ENCODE measurements at places on chromosomes 7 and 10.
A peak's percentile ranks its signal among the peaks of the same experiment; 100 is the strongest.

- peaks cover 88% of the 10 kb centered on the region for H3K4me1 ChIP-seq
- no peak for DNase-seq
- H3K27ac ChIP-seq: peak overlapping the region; percentile 97
- no peaks in the 10 kb centered on the region for H3K27me3 ChIP-seq
- peak overlapping the region; percentile 76 for H3K4me3 ChIP-seq
- H3K36me3 ChIP-seq: peaks cover 2% of the 10 kb centered on the region
These were observed 29.7 kb downstream of the PIP4K2A start for GRCh38 chr10:22684699-22685098.

DNA sequence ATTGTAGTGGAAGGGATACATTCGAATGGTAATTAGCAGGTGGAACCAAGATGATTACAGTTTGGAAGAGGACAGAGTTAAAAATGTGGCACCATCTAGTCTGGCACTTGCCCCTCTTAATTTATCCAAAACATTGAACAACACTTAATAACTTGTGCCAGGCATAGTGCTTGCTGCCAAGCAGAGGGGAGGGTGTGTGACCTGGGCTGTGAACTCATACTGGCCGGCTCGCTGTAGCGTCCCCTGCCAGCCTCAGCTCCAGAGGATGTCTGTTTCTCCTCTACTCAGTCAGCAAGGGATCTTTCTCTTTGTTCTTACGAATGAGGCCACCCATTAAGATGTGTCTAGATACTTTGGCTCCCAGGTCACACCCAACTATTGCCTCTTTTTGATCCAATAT lies 179.4 kb upstream of the INHBA start:
- peak overlapping the region; percentile 79 for H3K4me3 ChIP-seq
- no peak for DNase-seq
- H3K27me3 ChIP-seq: no peaks in the 10 kb centered on the region

DNA sequence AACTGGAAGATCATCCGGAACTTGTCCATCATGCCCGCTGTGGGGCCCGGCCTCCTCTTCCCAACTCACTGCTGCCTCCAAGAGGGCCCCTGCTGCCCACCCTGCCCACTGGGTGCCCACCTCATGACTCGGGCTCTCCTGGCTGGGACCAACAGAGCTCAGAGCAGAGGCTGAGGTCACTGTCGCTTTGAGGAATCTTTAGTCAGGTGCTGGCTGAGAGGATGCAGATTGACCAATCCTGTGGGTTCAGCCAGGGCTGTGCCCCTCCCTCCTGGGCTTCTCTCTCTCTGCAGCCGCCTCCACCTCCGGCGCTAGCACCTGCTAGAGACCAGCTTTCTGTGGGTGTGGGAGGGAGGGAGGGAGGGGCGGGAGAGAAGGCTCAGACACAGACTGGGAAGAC lies at the start of gene CALHM1:
CALHM1 (minus strand) TSS at position 181 of the 400 bp plus-strand sequence; CDS start at position 32, 149 bp downstream.
- DNase-seq: no peak
- H3K27ac ChIP-seq: no peak within 1 kb of the TSS
- H3K27me3 ChIP-seq: no peaks in the 10 kb centered on the region
- peaks cover 8% of the 10 kb centered on the region for H3K4me1 ChIP-seq
- H3K4me3 ChIP-seq: no peak within 1 kb of the TSS
- H3K36me3 ChIP-seq: no peaks in the 10 kb centered on the region

- no peaks in the 10 kb centered on the region for H3K4me1 ChIP-seq
- H3K27ac ChIP-seq: no peak overlapping the region
- no peak for DNase-seq
- H3K4me3 ChIP-seq: no peak overlapping the region
- H3K36me3 ChIP-seq: no peaks in the 10 kb centered on the region
These were observed 132.9 kb upstream of the FAM3C start for GRCh38 chr7:121529003-121529402.

DNA sequence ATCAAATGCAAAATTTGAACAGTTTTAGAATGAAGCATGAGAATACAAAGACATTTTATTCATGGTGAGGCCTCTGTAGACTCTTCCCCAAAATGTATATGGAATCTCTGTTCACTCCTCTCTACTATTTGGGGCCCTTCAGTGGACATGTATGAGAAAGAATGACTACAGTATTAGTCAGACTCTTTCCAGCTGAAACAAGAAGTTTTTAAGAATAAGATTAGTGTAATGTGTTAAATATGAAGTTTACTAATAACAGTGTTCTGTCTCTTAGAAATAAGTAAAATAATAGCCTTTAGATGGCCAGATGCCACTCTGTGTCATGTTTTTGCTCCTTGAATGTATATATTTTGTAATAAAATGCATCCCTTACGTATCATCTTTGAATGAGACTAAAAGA lies 585.6 kb downstream of the SUGCT start:
- H3K4me1 ChIP-seq: no peaks in the 10 kb centered on the region
- no peak overlapping the region for H3K4me3 ChIP-seq
- H3K36me3 ChIP-seq: no peaks in the 10 kb centered on the region
- H3K27me3 ChIP-seq: peaks cover 6% of the 10 kb centered on the region

GRCh38 chr7:72408966-72409637 lies 3.0 kb downstream of the CALN1 start:
- H3K36me3 ChIP-seq: no peaks in the 10 kb centered on the region
- H3K4me3 ChIP-seq: no peak overlapping the region
- H3K27me3 ChIP-seq: no peaks in the 10 kb centered on the region
- no peak overlapping the region for H3K27ac ChIP-seq

DNA sequence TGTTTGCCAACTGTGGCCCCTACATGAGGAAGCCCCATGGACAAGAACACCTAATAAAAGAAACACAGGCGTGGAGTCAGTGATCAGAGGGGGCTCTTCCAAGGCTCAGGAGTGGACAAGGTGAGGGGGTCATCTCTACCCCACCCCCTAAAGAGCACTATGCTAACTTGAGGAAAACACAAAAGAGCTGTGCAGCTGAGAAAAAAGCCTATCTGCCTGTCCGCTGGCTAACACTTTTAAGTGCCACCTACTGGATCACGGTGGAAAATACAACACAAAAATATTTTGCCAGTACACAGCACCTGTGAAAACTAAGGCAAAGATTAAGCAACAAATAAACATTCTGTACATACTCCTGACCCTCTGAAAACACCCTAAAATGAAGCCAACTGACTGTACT lies 53.1 kb upstream of the COBL start:
- no peaks in the 10 kb centered on the region for H3K36me3 ChIP-seq
- no peak for DNase-seq
- no peak overlapping the region for H3K4me3 ChIP-seq
- no peaks in the 10 kb centered on the region for H3K4me1 ChIP-seq
- no peak overlapping the region for H3K27ac ChIP-seq

DNA sequence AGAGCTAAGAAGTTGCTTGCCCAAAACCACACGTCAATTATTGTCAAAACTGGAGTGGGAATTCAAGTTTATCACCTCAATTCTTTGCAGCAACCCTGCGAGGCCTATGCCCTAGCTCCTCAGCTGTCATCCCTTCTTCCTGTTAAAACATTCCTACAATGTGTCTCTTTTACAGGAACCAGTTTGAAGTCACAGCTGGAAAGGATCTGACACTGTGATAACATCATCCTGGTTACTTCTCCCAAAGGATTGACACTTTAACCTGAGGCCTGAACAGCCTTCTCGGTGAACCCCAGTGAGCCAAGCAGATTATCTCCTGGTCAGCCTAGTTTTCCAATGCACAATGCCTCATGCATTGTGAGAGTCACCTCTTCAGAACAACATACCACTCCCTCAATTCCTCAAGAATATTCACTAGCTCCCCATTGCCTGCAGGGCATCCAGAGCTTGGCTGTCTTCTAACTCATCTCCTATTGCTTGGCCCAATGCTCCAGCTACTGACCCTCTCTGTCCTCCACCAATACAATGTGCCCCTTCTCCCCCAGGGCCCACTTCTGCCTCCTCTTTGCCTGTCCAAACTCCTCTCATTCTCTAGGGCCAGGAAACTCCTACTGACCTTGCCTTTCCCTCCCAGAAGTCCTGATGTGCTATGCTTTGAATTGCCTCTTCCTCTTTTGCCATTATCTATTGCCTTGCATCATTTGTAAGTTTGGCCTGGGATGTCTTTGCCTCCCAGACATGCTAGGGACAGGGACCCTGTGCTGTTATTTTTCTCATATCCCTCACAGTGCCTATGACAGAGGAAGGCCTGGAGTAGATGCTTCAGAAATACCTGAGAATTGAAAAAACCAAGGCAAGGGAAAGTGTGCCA lies 10.4 kb upstream of the DLG5 start:
- H3K27me3 ChIP-seq: no peaks in the 10 kb centered on the region
- DNase-seq: no peak
- H3K36me3 ChIP-seq: no peaks in the 10 kb centered on the region
- no peak overlapping the region for H3K4me3 ChIP-seq
- no peak overlapping the region for H3K27ac ChIP-seq

DNA sequence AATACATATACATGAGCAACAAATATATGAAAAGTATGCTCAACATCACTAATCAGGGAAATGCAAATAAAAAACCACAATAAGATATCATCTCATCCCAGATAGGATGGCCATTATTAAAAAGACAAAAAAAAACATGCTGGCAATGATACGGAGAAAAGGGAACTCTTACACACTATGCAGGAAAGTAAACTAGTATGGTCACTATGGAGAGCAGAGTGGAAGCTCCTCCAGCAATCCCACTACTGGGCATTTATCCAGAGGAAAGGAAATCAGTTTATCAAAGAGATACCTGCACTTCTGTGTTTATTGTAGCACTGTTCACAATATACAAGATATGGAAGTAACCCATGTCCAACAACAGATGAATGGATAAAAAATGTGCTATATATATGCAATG lies 217.5 kb downstream of the SDK1 start:
- H3K4me1 ChIP-seq: no peaks in the 10 kb centered on the region
- no peaks in the 10 kb centered on the region for H3K27me3 ChIP-seq
- H3K4me3 ChIP-seq: no peak overlapping the region
- H3K36me3 ChIP-seq: no peaks in the 10 kb centered on the region

DNA sequence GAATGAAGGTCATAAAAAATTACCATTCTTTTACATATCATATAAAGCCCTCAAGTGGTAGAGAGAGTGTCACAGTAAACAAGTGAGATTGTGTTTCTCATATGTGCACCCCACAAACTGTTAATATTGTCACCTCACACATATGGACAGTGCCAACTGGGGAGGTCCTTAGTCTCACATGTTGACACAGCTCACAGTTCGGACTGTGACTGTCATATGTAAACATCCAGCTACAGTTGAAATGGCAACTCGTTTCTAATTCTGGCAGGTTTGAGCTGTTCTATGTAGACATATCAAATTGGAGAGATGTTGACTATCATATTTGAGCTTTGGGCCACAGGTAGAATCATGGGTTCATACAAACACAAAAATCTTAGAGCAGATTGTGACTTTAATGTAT lies 39.4 kb upstream of the ZNF107 start:
- no peaks in the 10 kb centered on the region for H3K4me1 ChIP-seq
- no peak overlapping the region for H3K4me3 ChIP-seq
- H3K36me3 ChIP-seq: no peaks in the 10 kb centered on the region
- no peak overlapping the region for H3K27ac ChIP-seq
- DNase-seq: no peak

DNA sequence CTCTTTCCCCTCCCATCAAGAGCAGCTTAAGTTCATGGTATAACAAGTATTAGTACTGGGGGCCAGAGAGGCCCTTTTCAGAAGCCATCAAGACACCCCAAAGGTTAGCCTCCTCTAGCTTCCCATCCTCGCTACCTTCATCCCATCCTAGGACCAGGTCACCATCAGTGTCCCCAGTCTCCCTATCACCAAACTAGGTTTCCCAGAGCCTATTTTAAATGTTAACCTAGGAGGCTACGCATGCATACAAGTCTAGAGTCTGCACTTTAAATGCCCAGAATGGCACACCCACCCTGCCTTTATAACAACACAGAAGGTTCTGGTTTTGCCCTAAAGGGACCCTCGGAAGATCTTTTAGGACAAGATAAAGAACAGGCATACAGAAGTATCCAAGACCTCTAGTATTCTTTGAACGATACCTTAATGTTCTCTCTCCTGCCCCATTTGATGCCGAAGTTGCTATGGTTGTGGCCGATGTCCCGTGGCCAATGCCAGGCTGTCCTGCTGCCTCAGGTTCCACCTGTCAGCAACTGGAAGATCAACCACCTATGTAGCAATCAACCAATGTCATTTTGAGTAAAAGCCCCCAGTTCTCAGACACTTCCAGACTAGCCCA lies 2.2 kb downstream of the GPRIN2 start:
- H3K27ac ChIP-seq: no peak overlapping the region
- no peak overlapping the region for H3K4me3 ChIP-seq
- DNase-seq: no peak
- peaks cover 2% of the 10 kb centered on the region for H3K36me3 ChIP-seq

DNA sequence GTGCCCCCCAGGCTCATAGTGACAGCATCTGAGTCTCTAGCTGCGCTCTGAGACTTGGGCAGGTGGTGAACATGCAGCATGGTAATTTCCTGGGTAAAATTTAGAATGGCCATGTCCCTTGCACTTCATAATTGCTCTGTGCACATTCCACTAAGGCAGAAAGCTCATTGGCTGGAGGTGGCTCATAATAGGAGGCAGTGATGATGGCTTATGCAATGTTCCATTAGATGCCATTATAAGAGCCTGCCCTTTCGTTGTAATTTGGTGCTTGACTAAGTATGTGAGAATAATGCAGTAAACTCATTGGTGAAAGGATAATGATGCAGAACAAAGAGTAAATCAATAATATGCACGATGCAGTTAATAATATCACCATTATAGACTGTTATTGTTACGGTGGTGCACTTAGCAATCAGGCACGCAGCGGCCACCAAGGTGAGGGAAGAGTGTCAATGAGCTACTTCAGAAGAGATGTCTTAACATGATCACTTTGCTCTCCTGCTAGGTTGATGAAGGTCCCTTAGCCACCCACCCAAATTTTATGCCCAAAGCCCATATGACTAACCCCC lies 545.9 kb downstream of the KCNMA1 start:
- H3K4me1 ChIP-seq: no peaks in the 10 kb centered on the region
- no peaks in the 10 kb centered on the region for H3K27me3 ChIP-seq
- no peak for DNase-seq

DNA sequence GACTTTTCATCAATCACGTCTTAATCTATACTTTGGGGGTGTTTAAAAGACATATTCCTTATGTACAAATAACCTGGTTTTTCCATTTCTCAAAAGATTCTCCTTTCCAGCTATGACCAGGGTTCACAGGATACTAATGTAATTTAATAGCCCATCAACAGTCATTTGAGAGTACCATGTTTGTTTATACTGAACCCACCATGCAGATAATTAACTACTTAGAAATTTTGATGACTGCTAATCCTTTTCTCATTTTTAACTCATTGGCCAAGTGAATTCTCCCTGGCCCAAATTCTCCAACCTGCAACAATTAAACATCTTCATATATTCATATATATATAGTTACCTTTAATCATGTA lies 28.8 kb upstream of the KMT2E start:
- peak overlapping the region; percentile 100 for H3K27ac ChIP-seq
- peak overlapping the region; percentile 50 for H3K4me3 ChIP-seq
- H3K36me3 ChIP-seq: no peaks in the 10 kb centered on the region
- DNase-seq: no peak
- no peaks in the 10 kb centered on the region for H3K27me3 ChIP-seq

GRCh38 chr7:120033114-120033513 lies 239.9 kb upstream of the KCND2 start:
- no peak overlapping the region for H3K27ac ChIP-seq
- no peaks in the 10 kb centered on the region for H3K27me3 ChIP-seq
- no peaks in the 10 kb centered on the region for H3K36me3 ChIP-seq

Data from naive thymus-derived CD8-positive, alpha-beta T cell (primary cell).